ENCODE measurements at places on chromosomes 16 and 17. TPM values are rescaled to one million over a fixed set of nuclear protein-coding genes. Genes with fewer than 3 reads are reported as not detected.
A peak's percentile ranks its signal among the peaks of the same experiment; 100 is the strongest.

- DNase-seq = no peak
Observed at GRCh38 chr16:77574867-77575624, 140.2 kb upstream of the ADAMTS18 start.

DNA sequence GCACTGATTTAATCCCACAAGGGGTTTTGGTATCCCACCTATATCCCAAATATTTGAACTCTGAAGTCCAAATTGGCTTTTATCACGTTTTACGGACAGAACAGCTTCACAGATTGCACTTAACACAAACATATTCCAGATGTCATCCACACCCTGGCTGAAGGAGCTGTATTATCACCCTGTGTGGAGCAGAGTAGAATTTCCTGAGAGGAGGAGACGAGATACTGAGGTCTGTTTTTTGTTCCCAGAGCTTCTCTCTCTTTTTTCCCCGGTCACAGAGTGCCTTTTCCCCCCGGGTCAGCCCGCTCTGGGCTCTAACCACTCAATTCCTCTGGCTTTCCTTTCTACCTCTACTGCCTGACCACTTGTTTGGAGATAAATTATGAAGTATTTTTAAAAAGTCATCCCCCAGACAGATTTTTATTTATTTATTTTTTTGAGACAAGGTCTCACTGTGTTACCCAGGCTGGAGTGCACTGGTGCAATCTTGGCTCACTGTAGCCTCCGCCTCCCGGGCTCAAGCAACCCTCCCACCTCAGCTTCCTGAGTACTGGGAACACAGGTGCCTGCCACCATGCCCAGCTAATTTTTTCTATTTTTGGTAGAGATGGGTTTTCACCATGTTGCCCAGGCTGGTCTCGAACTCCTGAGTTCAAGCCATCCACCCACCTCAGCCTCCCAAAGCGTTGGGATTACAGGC lies 30.7 kb downstream of the DNAH2 start:
- no peak for DNase-seq

DOC2A gene
- total RNA-seq = not detected

GRCh38 chr17:55687037-55687436 lies 35.6 kb downstream of the TMEM100 start:
- DNase-seq = no peak

HS3ST3A1 gene
- 9.7 TPM for total RNA-seq

DNA sequence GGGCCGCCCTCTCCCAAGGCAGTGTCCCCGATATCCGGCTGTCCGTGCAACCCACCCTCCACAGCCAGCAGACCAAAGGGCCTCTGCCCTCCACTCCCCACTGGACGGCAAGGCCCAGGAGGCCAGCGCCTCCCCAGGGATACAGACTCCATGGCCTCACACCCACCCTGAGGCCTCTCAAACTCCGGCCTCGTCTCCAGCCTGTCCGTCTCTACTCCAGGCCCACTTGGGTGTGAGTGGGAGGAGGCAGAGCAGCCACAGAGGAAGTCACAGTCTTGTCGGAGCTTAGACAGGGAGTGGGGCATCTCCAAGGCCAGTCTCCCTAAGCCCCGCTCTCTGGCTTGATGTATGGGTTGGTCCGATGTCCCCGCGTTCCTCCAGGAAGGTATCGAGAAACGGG lies 73.3 kb downstream of the SRCIN1 start:
- DNase-seq = no peak

HSD11B2 gene
- 6.1 TPM for total RNA-seq

DNA sequence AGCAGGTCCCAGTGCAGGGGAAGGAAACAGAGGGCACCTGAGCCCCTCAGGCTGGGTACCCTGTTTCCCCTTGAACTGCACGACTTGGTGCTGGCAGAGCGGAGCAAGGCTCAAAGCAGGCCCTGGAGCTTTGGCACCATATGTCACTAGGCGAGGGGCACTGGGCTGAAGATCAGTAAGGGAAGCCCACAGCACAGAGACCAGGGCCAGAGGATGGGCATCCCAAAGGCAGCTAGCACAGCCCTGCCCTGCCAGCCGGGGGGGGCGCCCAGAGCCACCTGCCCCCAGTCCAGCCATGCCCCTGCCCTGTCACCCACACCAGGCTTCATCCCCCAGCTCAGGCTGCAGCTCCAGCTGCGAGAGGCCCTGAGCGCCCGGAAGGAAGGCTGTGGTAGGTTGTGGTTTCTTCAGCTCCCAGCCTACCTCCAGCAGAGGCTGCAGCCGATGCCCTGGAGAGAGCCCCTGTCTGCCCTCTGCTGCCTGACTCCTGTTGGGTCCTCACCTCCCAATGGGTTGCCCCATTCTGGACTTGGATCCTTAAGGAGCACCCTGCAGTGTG lies 10.9 kb downstream of the NHERF1 start:
- peak; percentile 75 for DNase-seq

OTOA gene
- total RNA-seq = 0.64 TPM

DNA sequence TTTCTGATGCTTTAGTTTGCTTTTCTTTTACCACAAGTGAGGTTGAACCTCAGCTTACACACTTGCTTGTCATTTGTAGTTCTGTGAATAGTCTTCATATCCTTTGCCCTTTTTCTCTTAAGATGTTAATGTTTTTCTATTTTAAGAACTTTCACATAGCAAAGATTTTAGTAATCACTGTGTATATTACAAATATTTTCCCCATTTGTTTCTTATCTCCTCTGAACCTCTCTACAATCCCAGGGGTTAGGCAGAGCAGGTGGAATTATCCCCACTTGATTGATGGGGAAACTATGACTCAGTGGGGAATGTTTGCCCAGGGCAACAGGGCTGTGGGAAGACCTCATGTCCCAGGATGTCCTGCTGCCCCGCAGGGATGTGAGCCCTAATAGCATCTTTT lies 11.7 kb upstream of the MYH3 start:
- DNase-seq = peak; percentile 54

- DNase-seq = peak; percentile 52
Observed at GRCh38 chr17:40122136-40122998, 596 bp downstream of the MSL1 start.

- no peak for DNase-seq
Observed at GRCh38 chr16:78098595-78099270, 721 bp upstream of the WWOX start.

SLC5A2 gene
- total RNA-seq = not detected

DNA sequence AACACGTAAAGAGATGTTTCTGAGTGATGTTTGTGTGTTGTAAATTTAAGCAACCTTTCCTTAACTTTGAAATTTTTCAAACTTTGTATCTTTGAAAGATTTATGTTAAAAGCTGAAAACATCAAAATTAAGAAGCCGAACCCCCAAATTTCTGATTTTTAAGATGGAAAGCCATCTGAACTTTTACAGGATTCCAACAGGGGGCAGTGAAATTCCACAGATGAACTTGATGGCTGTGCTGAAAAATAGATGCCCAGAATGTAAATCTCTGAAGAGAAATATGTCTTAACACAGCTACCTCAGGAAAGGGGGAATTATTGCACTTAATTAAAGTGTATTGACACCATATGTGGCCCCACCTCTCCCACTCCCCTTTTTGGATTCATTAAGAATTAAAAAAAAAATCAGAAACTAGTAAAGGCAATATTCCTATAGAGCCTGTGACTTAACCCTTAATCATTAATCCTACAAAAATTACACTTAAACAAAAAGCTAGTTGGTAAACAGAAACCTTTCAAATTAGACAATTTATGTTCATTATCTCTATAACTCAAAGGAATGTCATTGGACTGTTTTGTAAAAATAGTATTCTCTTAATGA lies 597.9 kb downstream of the KCNJ2 start:
- peak; percentile 50 for DNase-seq

ZNF785 gene
- total RNA-seq = 8.0 TPM

- peak; percentile 84 for DNase-seq
Observed at GRCh38 chr17:63249256-63250004, 196.7 kb downstream of the CYB561 start.

GRCh38 chr17:81022344-81022676 lies 12.6 kb upstream of the BAIAP2 start:
- no peak for DNase-seq

Measured in myocyte (in vitro differentiated cells).